ENCODE measurements at places on chromosomes 16 and 17.
A peak's percentile ranks its signal among the peaks of the same experiment; 100 is the strongest.

GRCh38 chr17:28130472-28130871 is 88.0 kb downstream of the NLK start:
- no peak for DNase-seq

DNA sequence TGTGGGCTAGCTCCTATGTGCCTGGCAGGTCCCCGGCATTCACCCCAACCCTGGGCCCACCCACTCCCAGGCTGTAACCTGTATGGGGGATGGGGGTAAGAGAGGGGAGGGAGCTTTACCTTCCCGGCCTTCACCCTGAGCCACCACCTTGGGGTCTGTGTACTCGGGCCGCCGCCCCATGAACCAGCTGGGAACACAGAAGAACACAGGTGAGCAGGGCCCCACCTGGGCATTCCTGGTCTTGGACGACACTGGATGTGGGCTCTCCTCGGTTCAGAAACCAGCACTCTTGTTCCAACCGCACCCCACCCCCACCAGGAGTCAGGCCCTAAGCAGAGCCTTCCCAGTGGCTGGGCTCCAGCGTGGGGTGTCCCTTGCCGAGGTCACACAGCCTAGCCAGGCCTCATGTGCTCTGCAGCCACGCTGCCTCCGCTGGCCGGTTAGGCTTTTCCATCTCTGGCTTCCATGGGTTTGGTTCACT is 18.8 kb downstream of the B9D1 start:
- no peak for DNase-seq

DNA sequence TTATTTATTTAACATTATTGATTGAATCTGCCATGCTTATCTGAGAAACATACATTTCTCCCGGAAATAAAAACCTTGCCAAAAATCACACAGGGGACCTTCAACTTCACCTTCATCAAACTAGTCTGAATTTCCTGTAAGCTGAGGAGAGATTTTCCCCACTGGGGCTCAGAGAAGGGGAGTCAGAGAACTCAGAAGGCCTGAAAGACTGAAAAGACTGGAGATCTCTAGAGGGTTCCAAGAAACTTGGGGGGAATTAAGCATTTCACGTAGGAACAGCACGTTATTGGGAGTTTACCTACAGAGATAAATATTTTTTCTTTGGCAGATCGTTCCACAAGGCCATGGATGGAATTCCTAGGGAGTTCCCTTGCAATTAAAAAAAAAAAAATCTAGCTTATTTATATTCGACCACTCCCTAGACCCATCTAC is 528 bp upstream of the NOL11 start:
- no peak for DNase-seq

GRCh38 chr16:14202697-14203096 is 131.6 kb downstream of the MRTFB start:
- DNase-seq: no peak

- DNase-seq: peak; percentile 23
Observed at GRCh38 chr16:21600031-21600773, 825 bp downstream of the METTL9 start.

All from GF-D8 (cell line).